Lower lobe of right lung (tissue), 2 donors: ENCODE measurements at places on chromosomes 11 and 22. TPM values are rescaled to one million over a fixed set of nuclear protein-coding genes. Genes with fewer than 3 reads are reported as not detected.

GRCh38 chr11:94838027-94838731, 70.0 kb downstream of the AMOTL1 start:
- peaks cover 48% of the 10 kb centered on the region for H3K4me1 ChIP-seq
- H3K4me3 ChIP-seq, result no peak overlapping the region
- DNase-seq, result no peak
- H3K27ac ChIP-seq, result no peak overlapping the region

DNA sequence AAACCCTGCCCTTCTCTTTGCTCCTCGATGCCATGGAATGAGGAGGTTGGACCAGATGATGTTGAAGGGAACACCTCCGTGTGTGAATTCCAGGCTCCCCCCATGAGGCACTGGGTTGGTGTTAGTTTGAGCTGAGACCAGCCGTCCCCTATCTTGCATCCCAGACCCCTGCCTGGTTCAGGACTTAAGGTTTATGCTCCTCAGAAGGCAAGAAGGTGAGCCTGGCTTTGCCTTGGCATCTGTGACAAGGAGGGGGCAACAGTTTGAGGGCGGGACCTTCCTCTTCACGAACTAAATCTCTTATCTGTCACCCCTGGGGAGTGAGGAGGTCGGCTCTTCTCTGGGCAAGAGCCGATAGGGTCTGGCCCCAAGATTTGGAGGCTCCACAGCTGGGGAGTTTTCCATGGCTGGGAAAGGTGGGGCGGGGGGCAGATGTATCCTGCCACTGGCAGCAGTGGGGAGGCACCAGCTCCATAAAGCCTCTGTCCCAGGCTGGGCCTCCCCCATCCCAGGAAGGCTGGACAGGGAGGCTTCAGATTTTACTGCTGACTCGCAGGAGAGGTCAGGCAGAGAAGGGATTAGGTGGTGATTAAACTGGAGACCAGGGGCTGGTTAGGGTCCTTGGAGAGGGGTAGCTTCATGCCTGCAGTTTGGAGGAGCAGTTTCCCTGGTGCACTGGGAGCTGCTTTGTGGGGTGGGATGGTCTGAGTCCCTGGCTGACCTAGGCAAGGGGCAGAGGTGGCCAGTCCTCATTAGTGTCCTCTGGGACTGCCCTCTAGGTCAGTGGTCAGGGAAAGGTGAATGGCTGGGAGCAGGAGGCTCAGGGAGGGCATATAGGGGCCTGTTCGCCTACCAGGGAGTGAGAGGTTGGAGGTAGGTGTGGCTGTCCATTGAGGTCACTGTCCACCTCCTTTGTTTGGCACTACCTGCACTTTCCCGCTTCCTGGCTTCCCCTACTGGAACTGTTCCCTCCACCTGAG, 1.1 kb downstream of the SEC14L2 start:
- H3K4me3 ChIP-seq, result peak overlapping the region; percentile 69
- peaks cover 35% of the 10 kb centered on the region for H3K4me1 ChIP-seq
- no peak overlapping the region for H3K27ac ChIP-seq
- H3K27me3 ChIP-seq, result peaks cover 22% of the 10 kb centered on the region
- H3K36me3 ChIP-seq, result no peaks in the 10 kb centered on the region
- no peak for DNase-seq

DNA sequence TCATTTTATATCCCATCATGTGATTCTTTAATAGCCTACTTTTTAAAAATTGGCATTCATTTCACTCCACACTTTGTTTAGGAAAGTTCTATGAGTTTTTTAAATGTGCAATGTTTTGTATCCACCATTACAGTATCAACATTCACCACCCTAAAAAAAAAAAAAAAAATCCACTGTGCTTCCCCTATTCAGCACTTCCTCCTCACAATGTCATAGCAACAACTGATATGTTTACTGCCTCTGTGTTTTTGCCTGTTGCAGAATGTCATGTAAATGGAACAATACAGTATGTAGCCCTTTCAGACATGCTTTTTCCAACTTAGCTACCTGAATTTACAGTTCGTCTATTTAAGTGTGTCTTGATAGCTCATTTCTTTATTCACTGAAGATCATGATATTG, 754.2 kb downstream of the FAM181B start:
- no peak for DNase-seq
- no peak overlapping the region for H3K4me3 ChIP-seq
- H3K27me3 ChIP-seq, result no peaks in the 10 kb centered on the region
- H3K36me3 ChIP-seq, result no peaks in the 10 kb centered on the region
- no peaks in the 10 kb centered on the region for H3K4me1 ChIP-seq

GRCh38 chr11:19370100-19370861, 129.5 kb upstream of the E2F8 start:
- H3K4me3 ChIP-seq, result no peak overlapping the region
- no peaks in the 10 kb centered on the region for H3K27me3 ChIP-seq
- peak overlapping the region; percentile 51 for H3K27ac ChIP-seq
- peaks cover 21% of the 10 kb centered on the region for H3K4me1 ChIP-seq
- no peak for DNase-seq
- H3K36me3 ChIP-seq, result no peaks in the 10 kb centered on the region

GRCh38 chr22:44586351-44586990, 88.4 kb upstream of the RTL6 start:
- H3K27ac ChIP-seq, result no peak overlapping the region
- H3K4me1 ChIP-seq, result no peaks in the 10 kb centered on the region
- H3K36me3 ChIP-seq, result no peaks in the 10 kb centered on the region
- peak; percentile 39 for DNase-seq
- H3K27me3 ChIP-seq, result peaks cover 34% of the 10 kb centered on the region

- no peak for DNase-seq
- H3K4me3 ChIP-seq, result no peak overlapping the region
- H3K4me1 ChIP-seq, result no peaks in the 10 kb centered on the region
- no peaks in the 10 kb centered on the region for H3K36me3 ChIP-seq
- no peaks in the 10 kb centered on the region for H3K27me3 ChIP-seq
These were observed 71.5 kb upstream of the RAB38 start for GRCh38 chr11:88246696-88247095.

GRCh38 chr11:130483124-130483523, 34.7 kb downstream of the ADAMTS15 start:
- no peak overlapping the region for H3K4me3 ChIP-seq
- no peak overlapping the region for H3K27ac ChIP-seq
- H3K36me3 ChIP-seq, result no peaks in the 10 kb centered on the region
- DNase-seq, result no peak
- H3K27me3 ChIP-seq, result no peaks in the 10 kb centered on the region

DNA sequence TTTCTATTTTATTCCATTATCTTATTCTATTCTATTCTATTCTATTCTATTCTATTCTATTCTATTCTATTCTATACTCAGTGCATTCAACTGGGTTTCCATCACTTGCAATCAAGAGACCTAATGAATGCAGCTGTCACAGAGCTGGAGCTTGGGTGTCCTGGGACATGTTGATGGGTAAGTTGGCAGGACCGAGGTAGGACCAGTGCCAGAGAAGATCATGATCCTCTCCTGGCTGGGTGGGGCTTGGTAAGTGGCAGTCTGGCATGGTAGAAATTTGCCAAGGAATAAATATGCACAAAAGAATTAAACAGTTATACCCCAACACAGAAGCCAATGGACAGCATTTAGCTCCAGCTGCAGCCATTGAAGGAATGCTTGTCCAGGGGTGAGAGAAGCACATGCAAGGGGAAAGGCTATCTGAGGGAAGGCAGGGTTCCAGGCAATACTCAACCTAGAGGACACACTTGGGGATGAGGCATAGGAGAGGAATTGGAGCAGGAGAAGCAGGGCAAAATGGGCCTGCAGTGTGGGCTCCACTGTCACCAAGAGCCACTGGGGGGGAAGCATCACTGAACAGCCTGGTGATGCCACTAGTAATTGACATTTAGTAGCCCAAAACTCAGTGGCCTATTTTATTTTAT, 97.0 kb upstream of the CD82 start:
- no peaks in the 10 kb centered on the region for H3K36me3 ChIP-seq
- no peaks in the 10 kb centered on the region for H3K4me1 ChIP-seq
- H3K27me3 ChIP-seq, result no peaks in the 10 kb centered on the region
- DNase-seq, result no peak
- no peak overlapping the region for H3K27ac ChIP-seq
- no peak overlapping the region for H3K4me3 ChIP-seq

- DNase-seq, result no peak
- no peaks in the 10 kb centered on the region for H3K27me3 ChIP-seq
- no peak overlapping the region for H3K4me3 ChIP-seq
- no peaks in the 10 kb centered on the region for H3K4me1 ChIP-seq
These were observed 9.9 kb upstream of the CASP12 start for GRCh38 chr11:104908186-104908531.

- H3K4me1 ChIP-seq, result peaks cover 31% of the 10 kb centered on the region
- DNase-seq, result peak; percentile 8
- no peak overlapping the region for H3K4me3 ChIP-seq
- no peaks in the 10 kb centered on the region for H3K27me3 ChIP-seq
- no peak overlapping the region for H3K27ac ChIP-seq
These were observed 23.8 kb downstream of the BCR start for GRCh38 chr22:23204125-23204488.

DNA sequence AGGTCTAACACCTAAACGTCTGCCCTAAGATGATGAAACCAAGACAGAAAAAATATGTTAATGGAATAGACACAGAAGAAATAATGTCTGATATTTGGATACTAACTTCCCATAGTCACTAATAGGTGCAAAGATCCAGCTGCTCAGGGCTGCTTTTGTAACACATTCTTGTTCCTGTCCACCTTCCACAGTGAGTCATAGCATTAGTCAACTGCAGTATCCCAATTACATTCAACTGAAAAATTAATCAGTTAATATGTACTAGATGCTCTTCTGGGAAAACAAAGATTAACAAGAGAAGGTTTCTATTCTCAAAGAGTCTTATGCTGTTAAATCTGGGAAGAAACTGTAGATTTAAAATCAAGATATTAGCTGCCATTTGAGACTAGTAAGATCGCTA, 47.6 kb downstream of the HEPHL1 start:
- no peaks in the 10 kb centered on the region for H3K27me3 ChIP-seq
- DNase-seq, result no peak
- H3K4me1 ChIP-seq, result no peaks in the 10 kb centered on the region
- H3K36me3 ChIP-seq, result no peaks in the 10 kb centered on the region

DNA sequence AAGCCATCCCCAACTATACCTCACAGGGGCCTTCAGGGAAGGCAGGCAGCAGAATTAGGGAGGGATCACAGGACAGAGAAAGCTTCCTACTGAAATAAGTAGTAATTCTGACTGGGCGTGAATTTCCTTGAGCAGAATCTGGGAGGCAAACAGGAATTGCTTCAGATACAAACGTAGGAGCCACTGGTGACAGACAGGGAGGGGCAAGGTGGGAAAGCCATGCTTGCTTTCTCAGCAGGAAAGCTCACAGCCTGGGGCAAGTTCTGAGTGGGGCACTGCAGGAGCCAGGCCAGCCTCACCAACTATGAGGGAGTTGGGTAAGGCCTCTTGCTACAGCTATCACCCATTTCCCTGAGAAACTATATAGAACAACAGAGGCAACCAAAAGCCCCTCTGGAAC, 43.6 kb downstream of the ARHGAP32 start:
- no peaks in the 10 kb centered on the region for H3K36me3 ChIP-seq
- no peaks in the 10 kb centered on the region for H3K27me3 ChIP-seq
- H3K4me1 ChIP-seq, result no peaks in the 10 kb centered on the region
- DNase-seq, result no peak
- no peak overlapping the region for H3K4me3 ChIP-seq

DNA sequence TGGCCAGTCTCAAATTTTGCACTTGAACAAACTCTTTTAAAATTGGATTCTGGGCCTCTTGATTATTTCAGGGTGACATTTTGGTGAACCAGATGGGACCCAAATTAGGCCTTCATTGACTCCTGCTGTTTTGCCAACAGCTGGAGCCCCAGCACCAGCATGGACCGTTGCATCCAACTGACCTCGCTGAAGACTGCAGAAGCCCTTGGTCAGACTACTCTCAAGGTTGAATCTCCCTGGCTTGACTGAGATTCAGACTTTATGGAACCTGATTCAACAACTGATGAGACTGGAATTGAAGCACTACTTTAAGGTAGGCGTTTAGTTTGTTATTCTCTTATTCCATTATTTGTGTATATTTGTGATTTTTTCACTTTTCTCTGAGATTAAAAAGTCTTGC, 41.7 kb downstream of the NARS2 start:
- no peak overlapping the region for H3K4me3 ChIP-seq
- H3K27ac ChIP-seq, result no peak overlapping the region
- no peaks in the 10 kb centered on the region for H3K27me3 ChIP-seq
- H3K4me1 ChIP-seq, result no peaks in the 10 kb centered on the region
- no peak for DNase-seq
- H3K36me3 ChIP-seq, result no peaks in the 10 kb centered on the region

DNA sequence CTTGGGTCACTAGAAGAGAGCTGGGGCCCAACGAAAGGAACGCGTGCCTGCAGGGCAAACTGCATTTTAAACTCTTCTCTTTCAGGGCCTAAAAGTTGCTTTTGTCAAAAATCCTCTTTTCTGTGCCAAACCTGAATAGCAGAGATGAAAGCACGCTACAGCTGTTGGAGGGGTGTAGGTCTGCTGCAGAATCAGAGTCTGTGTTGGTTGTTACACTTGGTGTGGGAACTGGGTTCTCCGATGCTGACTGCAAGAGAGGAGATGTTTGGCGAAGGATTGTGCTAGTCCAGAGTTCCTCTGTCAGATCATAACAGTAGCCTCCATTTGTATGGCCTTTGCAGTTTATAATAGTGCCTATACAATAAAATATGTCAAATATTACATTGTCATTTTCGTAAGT, 41.8 kb downstream of the BARX2 start:
- no peaks in the 10 kb centered on the region for H3K36me3 ChIP-seq
- no peaks in the 10 kb centered on the region for H3K4me1 ChIP-seq
- H3K27ac ChIP-seq, result no peak overlapping the region

DNA sequence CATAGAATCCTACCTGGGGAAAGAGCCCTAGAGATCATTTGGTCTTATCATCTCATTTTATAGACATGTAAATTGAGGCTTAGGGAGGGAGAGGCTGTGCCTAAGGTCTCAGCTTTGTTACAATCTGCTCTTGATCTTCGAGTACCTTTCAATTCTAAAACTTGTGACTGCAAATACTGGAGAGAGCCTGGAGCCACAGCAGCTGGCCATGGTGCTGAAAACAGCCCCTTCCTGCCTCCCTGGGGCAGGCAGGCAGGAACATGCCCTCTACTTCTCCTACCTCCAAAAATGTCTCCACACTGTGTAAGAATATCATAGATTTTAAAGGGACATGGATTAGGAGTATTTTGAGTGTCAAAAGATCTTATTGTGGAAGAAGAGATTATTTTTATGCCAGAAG, 52.2 kb downstream of the C22orf42 start:
- H3K4me3 ChIP-seq, result no peak overlapping the region
- no peaks in the 10 kb centered on the region for H3K36me3 ChIP-seq
- H3K27me3 ChIP-seq, result peaks cover 15% of the 10 kb centered on the region
- H3K27ac ChIP-seq, result no peak overlapping the region
- no peak for DNase-seq
- no peaks in the 10 kb centered on the region for H3K4me1 ChIP-seq

- no peak overlapping the region for H3K4me3 ChIP-seq
- peaks cover 43% of the 10 kb centered on the region for H3K27me3 ChIP-seq
- no peak overlapping the region for H3K27ac ChIP-seq
- H3K36me3 ChIP-seq, result no peaks in the 10 kb centered on the region
These were observed 16.9 kb upstream of the C22orf42 start for GRCh38 chr22:32175683-32176644.

- H3K4me1 ChIP-seq, result peaks cover 23% of the 10 kb centered on the region
- H3K36me3 ChIP-seq, result no peaks in the 10 kb centered on the region
- no peak overlapping the region for H3K27ac ChIP-seq
- no peaks in the 10 kb centered on the region for H3K27me3 ChIP-seq
These were observed 98.7 kb downstream of the SWAP70 start for GRCh38 chr11:9762531-9762930.

GRCh38 chr11:85682330-85683305, 3.4 kb downstream of the CCDC89 start:
- H3K36me3 ChIP-seq, result no peaks in the 10 kb centered on the region
- DNase-seq, result peak; percentile 80
- peaks cover 14% of the 10 kb centered on the region for H3K4me1 ChIP-seq
- H3K27ac ChIP-seq, result peak overlapping the region; percentile 54

The UBQLNL gene
- 1.1 TPM for total RNA-seq

The ARHGAP8 gene
- 18.2 TPM for total RNA-seq

The ACRV1 gene
- not detected for total RNA-seq

The OR51E1 gene
- not detected for total RNA-seq
